Natural killer cell treated with Interleukin-12 subunit alpha and Interleukin-12 subunit beta and Interleukin-15 and Interleukin-18, amount 100 ng/mL, for 72 hours (primary cell): ENCODE measurements at places on chromosomes 16 and 17. TPM values are rescaled to one million over a fixed set of nuclear protein-coding genes. Genes with fewer than 3 reads are reported as not detected.

KRTAP4-9 gene
- total RNA-seq: not detected

UNC45B gene
- total RNA-seq: not detected

PRAC1 gene
- not detected for total RNA-seq

DNA sequence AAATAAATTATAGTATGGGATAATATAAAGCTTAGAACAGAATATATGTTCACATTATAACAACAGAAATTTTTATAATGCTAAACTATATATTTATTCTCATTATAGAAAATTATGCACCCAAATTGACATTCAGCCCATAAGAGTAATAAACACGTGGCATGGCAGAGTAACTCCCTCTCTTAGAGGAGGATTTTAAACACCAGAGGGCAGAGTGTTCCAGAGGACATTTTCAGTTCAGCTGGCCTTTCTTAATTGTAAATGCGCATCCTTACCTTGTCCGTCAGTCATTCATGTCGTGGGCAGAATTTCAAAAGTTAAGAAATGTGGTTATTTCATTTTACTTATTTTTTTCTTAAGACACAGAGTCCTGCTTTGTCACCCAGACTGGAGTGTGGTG, 147.1 kb downstream of the TANC2 start:
- DNase-seq: no peak

- DNase-seq: no peak
Measured at GRCh38 chr17:73560661-73561060, 83.6 kb downstream of the SDK2 start.

- peak; percentile 85 for DNase-seq
Measured at GRCh38 chr17:32319548-32319905, 22.4 kb downstream of the C17orf75 start.

DNA sequence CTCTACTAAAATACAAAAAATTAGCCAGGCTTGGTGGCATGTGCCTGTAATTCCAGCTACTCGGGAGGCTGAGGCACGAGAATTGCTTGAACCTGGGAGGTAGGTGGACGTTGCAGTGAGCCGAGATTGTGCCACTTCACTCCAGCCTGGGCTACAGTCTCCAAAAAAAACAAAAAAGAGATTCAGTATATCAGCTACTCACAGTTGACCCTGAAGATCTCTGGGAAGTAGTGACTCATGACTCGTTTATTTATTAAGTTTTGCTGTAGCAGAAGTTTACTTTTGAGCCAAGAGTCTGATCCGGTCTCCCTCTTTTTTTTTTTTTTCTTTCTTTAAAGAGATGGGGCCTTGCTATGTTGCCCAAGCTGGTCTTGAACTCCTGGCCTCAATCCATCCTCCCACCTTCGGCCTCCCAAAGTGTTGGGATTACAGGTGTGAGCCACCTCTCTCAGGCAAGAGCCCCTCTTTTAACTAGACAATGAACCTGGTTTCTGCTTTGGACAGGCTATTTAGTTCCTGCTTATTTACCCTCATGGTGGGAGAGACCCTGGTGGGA, 4.4 kb downstream of the MVP start:
- DNase-seq: no peak

DNA sequence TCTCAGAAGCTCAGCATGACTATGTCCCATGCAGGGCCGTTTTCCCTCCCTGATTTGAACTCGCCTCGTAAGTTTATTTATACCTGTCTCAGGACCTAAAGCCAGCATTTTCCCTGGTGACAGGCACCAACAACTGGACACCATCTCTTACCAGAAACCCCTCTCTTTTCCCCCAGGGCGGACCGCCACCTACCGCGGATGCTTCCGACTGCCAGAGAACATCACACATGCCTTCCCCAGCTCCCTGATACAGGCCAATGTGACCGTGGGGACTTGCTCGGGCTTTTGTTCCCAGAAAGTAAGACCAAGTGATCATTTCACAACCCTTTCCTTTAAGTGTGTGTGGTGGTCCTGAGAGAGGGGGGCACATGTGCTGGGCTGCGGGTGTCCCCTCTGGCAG, 24.7 kb downstream of the WSCD1 start:
- DNase-seq: no peak

GRCh38 chr16:57745768-57746167, 10.2 kb downstream of the KATNB1 start:
- DNase-seq: no peak

DNA sequence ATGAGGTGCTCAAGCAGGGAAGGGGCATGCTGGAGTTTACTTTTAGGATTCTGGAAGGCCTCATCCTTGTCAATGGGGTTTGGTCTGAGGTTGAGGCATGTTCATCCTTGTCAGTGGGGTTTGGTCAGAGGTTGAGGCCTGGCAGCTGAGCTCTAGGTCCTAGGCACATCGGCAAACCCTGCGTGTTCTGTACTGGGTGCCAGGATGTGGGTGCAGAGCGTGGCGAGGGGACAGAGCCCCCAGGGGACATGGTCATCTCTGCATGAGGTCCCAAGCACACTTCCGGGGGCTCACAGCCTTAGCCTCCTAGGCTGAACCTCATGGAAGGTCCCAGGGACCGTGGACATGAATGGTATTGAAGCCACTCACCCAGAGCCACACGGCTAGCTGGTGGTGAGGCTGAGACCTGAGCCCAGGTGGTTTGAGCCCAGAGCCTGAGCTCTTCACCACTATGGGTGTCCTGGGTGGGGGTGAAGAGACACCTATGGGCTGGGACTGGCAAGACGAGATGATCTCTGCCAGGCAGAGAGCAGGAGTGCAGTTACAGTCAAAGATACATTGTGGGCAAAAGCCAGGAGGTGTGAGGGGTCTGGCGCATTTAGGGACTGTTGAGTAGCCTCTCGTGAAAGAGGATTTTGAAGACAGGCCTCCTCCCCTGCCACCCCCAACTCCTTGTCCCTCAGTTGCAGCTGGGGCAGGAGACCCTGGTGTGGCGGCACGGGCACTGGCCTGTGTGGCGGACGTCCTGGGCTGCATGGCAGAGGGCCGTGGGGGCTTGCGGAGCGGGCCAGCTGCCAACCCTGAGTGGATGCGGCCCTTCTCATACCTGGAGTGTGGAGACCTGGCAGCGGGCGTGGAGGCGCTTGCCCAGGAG, 19.3 kb downstream of the FCSK start:
- DNase-seq: no peak

GRCh38 chr17:47253541-47254402, at the start of gene ITGB3:
TSS of gene ITGB3 (plus strand) at chr17:47253827. CDS start at chr17:47253862, 35 bp downstream.
- DNase-seq: peak; percentile 72

- no peak for DNase-seq
Measured at GRCh38 chr17:48484850-48485249, 46.0 kb downstream of the HOXB1 start.

- no peak for DNase-seq
Measured at GRCh38 chr17:40321961-40322357, 13.0 kb downstream of the RARA start.

- DNase-seq: no peak
Measured at GRCh38 chr17:29653995-29654714, 31.4 kb upstream of the CORO6 start.

GRCh38 chr16:56387396-56387795, 37.9 kb downstream of the AMFR start:
- no peak for DNase-seq

DNA sequence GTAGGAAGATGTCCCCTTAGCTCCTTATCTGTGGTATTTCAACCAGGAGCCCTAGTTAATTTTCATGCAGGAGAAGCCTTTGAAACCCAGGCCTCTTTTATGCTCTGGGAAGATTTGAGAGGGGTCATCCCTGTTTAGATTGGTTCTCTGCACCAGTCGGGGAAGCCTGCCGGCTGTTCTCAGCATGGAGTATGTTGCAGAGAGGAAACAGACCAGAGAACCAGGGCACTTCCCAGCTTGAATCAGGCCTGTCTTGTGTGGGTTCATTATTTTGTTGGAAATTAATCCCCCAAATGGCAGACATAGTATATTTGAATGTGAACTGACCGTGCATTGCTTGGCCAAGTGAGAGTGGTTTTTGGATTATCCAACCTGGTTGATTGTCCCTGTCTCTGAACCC, 1082.1 kb upstream of the RBFOX1 start:
- DNase-seq: no peak

DNA sequence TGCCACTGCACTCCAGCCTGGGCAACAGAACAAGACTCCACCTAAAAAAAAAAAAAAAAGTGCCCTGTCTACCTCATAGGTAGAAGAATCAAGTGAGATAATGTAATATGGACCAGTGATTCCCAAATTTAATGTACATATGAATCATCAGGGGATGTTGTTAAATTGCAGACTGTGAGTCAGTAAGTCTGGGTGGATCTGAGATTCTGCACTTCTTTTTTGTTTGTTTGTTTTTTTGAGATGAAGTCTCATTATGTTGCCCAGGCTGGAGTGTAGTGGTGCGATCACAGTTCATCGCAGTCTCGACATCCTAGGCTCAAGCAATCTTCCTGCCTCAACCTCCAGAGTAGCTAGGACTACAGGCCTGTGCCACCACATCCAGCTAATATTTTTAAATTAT, 31.6 kb downstream of the HOXB1 start:
- DNase-seq: no peak

GRCh38 chr16:25109643-25110042, 1.9 kb upstream of the LCMT1 start:
- DNase-seq: no peak

GRCh38 chr16:81397058-81397878, 47.3 kb upstream of the CMIP start:
- DNase-seq: no peak

- no peak for DNase-seq
Measured at GRCh38 chr17:75823257-75824041, 20.8 kb downstream of the UNC13D start.

- DNase-seq: no peak
Measured at GRCh38 chr16:53999841-54000240, 286.7 kb downstream of the IRX3 start.

- no peak for DNase-seq
Measured at GRCh38 chr17:68573338-68573737, 27.8 kb downstream of the FAM20A start.

DNA sequence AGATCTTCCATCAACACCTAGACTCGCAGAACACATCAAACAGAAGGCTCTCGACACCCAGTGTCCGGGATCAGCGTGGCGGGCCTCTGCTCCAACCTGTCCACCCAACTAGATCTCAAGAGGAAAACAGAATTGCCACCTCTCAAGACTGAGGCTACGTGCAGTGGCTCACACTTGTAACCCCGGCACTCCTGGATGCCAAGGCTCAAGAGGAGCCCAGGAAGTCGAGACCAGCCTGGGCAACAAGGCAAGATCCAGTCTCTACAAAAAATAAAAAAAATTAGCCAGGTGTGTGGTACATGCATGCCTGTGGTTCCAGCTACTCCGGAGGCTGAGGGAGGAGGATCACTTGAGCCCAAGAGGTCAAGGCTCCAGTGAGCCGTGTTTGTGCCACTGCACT, 132.6 kb downstream of the ZFHX3 start:
- DNase-seq: no peak

DNA sequence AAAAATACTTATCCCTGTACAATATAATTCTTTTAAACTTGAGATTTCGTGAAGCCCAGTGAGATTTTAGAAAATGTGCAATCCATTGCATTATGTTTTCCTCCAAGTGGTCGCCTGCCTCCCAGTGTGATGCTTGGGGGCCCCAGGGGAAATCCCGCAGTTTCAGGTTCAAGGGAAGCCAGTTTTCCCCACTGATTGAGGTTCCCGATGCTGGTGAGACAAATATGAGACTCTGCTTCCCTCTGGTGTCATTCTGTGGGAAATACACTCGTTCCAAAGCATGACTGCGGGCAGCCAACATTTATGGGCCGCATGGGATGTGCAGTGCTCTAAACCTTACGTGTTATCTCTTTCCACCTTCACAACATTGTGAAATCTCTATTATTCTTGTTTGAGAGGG, 200.8 kb downstream of the PRKCB start:
- DNase-seq: no peak

- no peak for DNase-seq
Measured at GRCh38 chr17:32485261-32486110, 1.3 kb upstream of the CDK5R1 start.

DNA sequence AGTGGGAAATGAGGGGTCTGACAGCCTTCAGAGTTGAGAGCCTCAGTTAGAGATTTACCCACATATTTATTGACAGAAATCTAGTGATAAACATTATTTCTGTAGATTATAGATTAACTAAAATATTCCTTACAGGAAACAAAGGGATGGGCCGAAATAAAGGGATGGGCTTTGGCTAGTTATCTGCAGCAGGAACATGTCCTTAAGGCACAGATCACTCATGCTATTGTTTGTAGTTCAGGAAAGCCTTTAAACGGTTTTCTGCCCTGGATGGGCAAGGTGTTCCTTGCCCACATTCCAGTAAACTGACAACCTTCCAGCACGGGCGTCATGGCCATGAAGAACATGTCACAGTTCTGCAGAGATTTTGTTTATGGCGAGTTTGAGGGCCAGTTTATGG, 154.8 kb upstream of the TOM1L1 start:
- DNase-seq: no peak

GRCh38 chr17:38460716-38461630, 32.7 kb downstream of the ARHGAP23 start:
- no peak for DNase-seq

DNA sequence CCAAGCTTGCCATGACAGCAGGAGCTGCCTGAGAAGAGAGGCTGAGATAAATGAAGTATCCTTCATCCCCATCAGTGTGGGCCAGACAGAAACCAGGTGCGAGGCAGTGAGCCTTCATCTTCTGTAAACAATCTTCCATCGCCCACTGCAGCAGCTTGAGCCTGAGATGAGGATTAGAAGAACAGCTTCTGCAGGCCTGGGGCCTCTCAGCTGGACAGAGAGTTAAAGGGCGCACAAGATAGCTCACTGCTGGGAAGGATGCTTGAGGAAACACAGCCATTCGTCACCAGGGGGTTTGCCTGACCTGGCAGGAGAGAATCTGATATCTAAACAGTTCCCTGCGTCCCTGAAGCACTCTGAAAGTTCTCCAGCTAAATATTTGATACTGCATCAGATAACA, 27.1 kb downstream of the HOXB1 start:
- DNase-seq: no peak

DNA sequence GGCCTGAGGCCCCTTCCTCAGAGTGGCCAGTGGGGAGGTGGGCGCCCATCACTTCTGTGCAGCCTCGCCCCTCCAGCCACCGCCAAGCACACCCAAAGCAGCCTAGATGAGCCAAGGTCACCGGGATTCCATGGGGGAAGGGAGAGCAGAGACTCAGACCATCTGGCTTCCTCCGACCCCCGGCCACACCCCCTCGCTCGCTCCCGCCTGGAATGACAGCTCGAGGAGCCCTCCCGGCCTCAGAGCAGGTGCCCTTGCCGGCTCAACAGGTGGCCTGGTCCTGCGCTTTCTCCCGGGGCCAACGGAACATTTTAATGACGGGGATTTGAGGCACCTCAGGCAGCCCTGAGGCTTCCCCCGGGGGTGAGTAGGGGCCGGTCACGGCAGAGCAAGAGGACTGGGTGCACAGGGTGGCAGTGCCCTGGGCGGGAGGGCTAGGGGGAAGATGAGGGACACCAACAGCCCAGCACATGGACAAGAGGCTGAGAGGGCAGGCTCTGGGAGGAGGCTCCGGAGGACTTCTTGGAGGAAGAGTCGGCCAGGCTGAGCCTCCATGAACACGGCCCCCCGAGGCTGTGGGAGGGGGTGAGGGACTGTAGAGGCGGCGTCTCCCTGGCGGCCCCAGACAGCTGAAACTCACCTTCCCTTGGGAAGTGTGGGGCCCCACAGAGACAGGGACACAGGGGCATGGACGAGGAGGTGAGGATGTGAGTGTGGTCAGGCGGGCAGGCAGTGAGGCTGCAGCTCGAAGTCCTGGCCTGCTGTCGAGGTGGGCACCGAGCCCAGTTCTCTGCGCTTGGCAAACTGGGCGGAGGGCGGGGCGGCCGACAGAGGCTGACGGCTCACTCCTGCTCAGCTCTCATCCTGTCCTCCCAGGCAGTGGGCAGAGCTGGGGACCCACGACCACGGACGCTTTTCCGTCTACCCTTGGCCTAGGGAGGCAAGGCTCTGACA, 12.5 kb upstream of the C1QTNF8 start:
- no peak for DNase-seq
